ENCODE measurements at places on chromosomes 6 and 20.

GRCh38 chr6:26175428-26176181, 88.4 kb downstream of the HFE start:
- peak; percentile 62 for DNase-seq

- no peak for DNase-seq
These were observed 38.9 kb upstream of the TNFAIP3 start for GRCh38 chr6:137827977-137828810.

- DNase-seq: no peak
These were observed 9.8 kb downstream of the GTSF1L start for GRCh38 chr20:43716757-43717615.

DNA sequence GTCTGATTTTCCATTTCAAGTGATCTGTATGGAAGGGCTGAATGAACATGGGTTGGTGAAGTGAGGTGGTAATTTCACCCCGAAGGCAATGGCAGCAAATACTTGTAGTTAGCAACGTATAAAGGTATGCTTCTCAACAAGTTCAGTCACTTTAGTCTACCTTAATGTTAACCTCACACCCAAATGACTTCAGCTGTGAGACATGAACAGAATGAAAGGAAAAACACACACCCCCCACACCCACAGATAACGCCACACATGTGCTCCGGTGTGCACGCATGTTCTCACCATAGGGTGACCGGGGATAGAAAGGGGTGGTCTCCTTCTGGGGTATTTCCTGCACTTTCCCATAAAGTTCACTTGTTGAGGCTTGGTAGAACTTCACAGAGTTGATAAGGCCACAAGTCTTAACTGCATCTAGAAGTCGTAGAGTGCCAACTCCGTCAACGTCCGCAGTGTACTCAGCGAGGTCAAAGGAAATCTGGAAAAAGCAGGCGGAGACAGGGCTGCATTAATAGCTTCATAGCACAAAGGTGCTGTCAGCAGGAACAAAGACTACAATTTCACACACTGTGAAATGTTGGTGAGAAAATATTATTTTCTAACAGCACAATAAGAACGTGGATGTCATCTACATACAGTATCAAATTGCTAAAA, 284.8 kb downstream of the GMDS start:
- no peak for DNase-seq

DNA sequence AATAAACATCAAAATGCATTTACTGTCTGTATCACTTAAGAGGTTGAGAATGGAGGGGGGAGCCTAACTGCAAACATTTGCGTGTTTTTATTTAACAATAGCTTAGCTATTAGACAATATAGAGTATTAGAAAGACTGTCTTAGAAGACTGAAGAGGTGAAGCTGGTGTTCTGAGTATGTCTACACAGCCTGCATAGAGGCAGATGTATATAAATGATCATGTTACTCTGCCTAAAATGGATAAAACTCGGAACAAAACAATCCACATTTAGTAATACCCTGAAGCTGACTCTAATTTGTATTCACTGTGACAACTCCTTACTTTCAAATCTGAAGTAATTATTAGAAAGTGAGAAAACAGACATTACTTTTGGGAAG, 181.9 kb downstream of the GMPR start:
- DNase-seq: no peak

- DNase-seq: peak; percentile 19
These were observed 859 bp upstream of the BIRC7 start for GRCh38 chr20:63234693-63235398.

DNA sequence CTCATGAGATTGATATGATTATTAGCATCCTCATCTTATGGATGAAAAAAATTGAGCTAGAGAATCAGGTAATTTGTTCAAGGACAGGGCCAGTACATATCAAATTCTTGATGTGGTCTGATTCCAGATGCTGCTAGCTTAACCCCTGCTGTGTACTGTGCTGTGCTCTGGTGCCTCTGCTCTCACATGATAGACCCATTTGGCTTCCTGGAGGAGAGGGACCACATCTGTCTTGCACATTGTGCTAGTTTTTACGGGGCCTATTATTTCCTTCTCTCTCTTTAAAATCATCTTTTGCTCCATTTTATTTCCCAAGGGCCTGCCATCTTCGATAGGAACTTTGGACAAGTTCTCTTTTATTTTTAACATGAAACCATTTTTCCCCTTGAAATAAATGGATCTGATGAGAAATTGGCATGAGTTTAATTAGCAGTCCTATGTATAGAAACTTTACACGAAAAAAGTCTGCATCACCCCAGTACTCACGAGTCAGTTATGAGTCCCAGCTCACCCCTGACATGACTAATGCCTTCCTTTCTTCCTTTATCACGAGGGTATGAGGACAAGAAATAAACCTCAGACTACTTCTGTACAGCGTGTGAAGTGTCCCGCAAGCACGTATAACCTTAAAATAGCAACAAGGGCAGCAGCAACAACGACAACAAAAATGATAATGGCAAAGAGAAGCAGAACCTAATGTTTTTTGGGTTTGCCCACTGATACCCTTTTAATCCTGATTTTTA, 26.5 kb downstream of the CD109 start:
- DNase-seq: peak; percentile 88

DNA sequence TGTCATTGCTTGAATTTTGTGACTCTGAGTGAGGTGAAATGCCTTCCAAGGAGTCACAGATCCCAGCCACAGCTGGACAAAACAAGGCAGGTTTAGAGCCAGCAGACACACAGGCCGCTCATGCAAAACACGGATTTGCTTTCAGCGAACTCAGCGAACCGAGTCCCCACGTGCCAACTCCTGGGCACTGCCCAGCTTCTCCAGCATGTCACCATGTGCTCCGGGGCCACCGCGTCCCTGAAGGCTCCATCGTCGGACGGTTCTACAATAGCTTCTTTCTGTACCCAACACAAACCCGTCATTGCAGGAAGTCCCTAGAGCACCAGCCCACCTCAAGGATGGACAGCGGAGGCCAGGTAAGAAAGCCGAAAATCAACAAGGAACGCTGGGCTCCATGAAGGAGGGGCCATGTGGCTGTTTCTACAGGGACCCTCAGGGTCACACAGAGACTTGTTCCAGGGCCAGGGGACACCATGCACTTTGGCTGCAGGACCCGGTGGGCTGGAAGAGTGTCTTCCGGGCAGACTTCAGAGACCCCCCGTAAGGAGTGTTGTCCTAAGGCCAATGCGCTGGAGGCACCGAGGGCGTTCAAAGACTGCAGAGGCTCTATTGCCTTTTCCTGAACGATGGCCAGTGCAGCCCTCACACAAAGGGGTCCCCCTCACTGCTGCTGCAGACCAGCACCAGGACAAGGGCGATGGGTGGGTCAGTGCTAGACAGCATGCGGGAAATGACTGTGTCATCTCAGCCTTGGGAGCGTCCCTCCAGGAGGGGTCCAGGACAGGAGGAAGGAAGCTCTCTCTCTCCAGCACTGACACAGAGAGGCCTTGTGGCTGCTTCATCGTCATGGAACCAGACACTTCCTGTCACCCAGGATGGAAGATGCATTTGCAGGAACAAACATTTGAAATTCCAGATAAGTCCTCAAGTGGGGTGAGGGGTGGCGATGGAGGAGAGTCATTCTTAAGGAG, 19.8 kb downstream of the DACT2 start:
- no peak for DNase-seq

DNA sequence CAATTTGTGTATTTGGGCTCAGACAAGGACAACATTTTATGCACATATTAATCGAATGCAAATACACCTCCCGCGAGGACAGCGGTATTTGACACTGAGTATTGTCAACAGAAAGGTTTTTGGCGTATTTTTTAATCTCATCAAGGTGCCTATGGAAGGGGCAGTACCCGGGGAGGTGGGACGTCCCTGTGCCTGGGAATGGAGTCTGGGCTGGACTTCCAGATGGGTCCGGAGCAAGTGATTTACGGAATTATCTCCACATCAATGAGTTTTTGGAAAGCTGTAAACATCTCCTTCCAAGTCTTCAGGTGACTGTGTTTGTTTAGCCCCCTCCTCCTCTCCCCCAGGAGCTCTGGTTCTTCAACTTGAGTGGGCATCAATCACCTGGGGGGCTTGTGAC, 39.8 kb downstream of the PRR18 start:
- no peak for DNase-seq

DNA sequence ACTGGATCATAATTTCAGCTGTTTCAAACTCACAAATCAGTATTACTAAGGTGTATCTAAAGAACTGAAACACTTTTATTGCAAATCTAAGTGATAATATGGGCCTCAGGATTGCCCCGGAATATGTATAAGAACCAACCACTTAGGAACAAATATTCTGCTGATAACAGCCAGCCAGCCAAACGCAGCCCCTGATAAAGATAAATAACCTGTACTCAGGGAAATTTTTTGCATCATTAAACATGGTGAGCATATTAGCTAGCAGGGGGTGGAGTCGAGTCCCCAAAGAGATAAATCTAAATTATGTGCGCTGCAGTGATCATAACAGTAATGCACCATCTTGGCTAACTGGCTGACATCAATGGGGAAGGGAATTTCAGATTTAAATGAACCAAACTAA, 410.2 kb upstream of the MAP3K7 start:
- DNase-seq: no peak

DNA sequence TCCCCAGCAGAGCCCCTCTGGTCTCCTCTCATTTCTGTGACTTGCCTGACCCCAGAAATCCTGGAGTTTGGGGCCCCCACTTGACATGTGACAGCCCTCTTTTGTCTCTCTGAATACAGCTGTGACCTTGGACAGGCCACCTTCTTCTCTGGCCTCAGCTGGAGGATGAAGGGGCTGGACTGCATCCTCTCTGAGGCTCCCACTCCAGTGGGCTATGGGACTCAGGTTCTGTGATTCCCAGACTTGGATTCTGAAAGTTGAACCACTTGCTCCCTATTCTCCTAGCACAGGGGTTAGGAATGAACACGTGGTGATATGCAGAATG, 9.1 kb downstream of the BPIFB3 start:
- no peak for DNase-seq

DNA sequence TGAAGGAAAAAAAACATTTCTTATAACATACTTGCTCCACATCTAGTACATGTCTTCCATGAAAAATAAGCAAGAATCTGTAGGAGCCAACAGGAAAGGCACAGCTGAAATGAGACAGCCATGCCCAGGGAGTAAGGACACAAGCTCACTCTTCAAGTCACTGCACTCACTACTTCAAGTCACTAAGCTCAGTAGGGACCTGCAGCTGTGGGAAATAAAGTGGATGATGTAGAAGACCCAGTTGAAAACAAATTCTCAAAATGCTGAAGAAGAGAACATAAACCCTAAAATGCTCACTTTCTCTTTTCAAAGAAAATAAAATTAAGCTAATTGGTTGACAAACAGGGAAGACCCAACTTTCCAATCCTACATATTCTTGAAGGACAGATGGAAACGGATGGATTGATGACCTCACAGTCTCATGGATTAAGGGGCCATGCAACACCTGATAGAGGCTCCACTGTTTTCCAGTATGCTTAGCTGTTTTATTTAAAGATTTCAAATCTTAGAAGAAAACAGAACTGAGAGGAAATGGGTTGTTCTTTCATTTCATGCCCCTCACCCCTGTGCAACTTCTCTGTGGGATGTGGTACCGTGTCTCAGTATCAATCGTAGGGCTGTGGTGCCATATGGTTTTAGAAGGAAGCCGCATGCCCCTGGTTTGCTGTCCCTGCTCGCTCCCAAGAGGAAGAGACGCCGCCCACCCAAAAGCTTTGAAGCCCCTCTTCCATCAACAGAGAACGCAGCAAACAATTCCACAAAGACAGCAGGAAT, 133.3 kb downstream of the WDR27 start:
- DNase-seq: no peak

DNA sequence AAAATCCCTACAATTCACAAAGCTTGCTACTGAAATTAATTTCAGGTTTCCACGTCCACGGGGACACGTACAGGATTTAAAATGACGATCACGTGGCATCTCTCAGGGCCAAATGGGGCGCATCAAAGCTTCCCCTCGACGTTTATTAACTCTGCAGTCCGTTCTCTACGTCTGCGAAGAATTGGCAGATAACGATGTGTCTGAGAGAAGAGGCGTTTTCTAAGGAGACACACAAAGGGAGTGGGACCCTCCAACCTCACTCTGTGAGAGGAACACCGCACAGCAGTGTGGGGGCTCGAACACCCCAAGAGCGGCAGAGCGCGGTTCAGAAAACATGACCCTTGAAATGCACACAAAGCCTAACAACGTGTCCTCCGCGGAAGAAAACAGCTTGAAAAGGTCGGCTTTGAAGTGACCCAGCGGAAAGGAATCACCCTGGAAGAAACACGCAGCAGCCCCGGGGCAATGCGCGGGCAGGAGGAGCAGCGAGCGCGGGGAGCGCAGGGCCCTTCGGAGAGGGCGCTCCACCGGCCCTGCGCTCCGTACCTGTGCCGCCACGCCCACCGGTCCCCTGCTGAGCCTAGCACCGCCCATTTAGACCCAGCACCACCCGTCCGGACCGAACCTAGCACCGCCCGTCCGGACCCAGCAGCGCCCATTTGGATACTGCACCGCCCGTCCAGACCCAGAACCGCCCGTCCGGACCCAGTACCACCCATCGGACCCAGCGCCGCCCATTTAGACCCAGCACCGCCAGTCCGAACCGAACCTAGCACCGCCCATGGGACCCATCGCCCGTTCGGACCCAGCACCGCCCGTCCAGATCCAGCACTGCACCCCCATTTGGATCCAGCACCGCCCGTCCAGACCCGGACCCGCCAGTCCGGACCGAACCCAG, 1.1 kb upstream of the AFDN start:
- peak; percentile 29 for DNase-seq

DNA sequence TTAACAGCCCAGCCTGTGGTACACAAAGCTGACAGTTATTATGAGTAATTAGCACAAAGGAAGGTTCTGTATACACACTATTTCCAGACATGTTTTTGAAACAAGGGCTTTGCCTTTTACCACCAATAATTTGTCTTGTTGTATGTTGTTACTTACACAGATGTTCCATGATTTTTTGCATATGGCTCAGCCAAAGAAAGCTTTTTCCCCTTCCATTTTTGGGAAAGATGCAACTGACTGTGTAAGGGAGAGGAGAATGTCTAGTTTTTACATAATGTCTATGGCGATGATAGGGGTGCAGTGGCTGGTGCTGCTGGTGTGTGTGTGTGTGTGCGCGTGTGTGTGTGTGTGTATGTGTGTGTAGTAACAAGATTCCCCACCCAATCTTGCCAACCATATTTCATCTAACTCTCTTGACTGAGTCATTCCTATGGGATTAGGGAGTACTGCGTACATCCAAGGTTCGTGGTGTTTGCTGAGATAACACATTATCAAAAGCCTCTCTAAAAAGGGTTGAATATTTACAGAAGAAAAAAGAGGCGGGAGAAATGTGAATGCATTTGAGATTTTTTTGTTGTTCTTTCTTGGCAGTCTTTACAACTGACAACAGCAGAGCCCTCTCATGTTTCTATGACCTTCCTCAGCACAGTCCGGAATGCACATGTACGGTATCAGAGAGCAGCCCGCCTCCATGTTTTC, 192.2 kb downstream of the GMPR start:
- DNase-seq: peak; percentile 51

- DNase-seq: no peak
These were observed 137.2 kb downstream of the DLL1 start for GRCh38 chr6:170153436-170154319.

DNA sequence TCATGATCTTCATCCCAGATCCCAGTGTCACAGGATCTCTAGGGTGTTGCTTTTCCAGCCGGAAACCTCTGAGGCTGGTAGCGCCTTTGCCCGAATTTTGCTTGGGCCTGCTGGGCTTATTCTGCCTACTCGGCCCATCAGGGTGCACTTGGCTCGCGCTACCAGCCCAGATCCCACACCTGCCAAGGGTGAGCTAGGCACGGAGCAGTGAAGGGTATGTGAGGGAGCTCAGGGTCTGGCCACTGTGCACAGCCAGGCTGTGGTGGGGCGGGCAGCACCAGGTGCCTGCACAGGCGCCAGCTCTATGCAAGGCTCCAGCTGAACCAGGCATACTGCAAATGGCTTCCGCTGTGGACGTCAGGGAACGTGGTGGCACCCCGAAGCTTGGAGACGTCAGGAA, 693.4 kb upstream of the FLRT3 start:
- DNase-seq: no peak

- no peak for DNase-seq
These were observed 647 bp downstream of the AK9 start for GRCh38 chr6:109690373-109690736.
